ENCODE measurements at places on chromosomes 1 and 21. TPM values are rescaled to one million over a fixed set of nuclear protein-coding genes. Genes with fewer than 3 reads are reported as not detected.

CYYR1 gene
- not detected for total RNA-seq

TOR3A gene
- 30.1 TPM for total RNA-seq

RNF186 gene
- total RNA-seq: not detected

GREM2 gene
- 8.6 TPM for total RNA-seq

CHIA gene
- not detected for total RNA-seq

POFUT2 gene
- 15.4 TPM for total RNA-seq

CFHR1 gene
- not detected for total RNA-seq

CHI3L1 gene
- total RNA-seq: 78.6 TPM

VHLL gene
- total RNA-seq: 0.39 TPM

TNFRSF1B gene
- 21.7 TPM for total RNA-seq

S100A9 gene
- not detected for total RNA-seq

OR2L3 gene
- total RNA-seq: not detected

PAQR6 gene
- total RNA-seq: 0.59 TPM

SPRR2E gene
- total RNA-seq: not detected

PLA2G2A gene
- not detected for total RNA-seq

PROX1 gene
- total RNA-seq: 0.37 TPM

HMGCL gene
- total RNA-seq: 29.8 TPM

RPS6KC1 gene
- total RNA-seq: 21.7 TPM

COL9A2 gene
- total RNA-seq: 0.73 TPM

THEM4 gene
- 13.1 TPM for total RNA-seq

RXFP4 gene
- not detected for total RNA-seq

THEM5 gene
- total RNA-seq: not detected

PLA2G4A gene
- 26.2 TPM for total RNA-seq

Data from subcutaneous preadipocyte (primary cell).